ENCODE measurements at places on chromosomes 12 and 14.

GRCh38 chr12:3160081-3160480, 82.9 kb downstream of the TSPAN9 start:
- DNase-seq = no peak

- peak; percentile 36 for DNase-seq
These were observed 643 bp upstream of the TAMALIN start for GRCh38 chr12:52005903-52006703.

GRCh38 chr14:80844872-80845271, 96.7 kb downstream of the CEP128 start:
- no peak for DNase-seq

DNA sequence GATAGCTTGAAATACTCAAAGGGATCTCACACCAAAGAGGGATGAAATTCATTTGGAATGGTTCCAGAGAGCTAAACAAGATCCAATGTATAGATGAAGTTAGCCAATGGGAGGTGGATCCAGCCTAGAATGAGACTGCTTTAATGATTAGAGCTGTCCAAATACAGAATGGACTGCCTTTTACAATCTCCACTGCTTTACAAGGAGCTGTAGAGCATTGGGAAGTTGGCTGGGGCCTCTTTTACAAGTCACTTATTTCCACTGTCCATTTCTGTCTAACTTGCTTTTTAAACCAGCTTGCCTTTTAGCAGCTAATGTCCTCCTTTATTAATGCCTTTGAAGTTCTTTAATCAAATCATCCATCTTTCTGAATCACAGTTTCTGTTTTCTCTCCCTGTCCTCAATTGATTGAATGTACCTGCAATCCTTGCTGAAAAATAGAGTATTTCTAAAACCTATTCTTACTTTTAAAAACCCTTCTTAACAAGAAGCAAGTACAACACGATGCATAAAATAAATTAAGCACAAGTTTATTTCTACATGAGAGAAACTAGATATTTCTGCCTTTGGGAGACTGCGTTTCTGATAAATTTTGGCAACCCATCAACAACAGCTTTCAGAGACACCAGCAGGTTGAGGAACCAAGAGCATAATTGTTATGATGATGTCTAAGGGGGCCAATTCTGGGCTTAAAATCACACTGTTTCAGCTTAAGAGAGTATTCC, 3.4 kb upstream of the ATP2A2 start:
- DNase-seq = no peak

DNA sequence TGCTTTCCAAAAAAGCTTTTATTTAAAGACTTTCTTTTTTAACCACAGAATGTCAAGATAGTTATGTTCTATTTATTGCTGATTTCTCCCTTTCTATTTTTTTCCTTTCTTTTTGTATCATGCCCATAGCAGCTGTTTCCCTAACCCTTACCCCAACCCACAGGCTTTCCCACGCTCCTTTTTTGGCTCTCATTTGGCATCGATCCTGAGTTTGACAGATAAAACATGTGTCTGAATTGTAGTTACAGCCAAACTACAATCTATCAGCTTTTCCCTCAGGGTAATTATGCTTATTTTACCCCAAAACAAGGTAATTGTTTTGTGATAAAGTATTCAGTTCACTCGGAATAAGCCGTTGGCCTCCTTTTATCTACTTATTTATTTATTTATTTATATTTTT, 46.7 kb downstream of the PDE3A start:
- no peak for DNase-seq

- no peak for DNase-seq
These were observed 1.4 kb downstream of the CCDC177 start for GRCh38 chr14:69573205-69573830.

DNA sequence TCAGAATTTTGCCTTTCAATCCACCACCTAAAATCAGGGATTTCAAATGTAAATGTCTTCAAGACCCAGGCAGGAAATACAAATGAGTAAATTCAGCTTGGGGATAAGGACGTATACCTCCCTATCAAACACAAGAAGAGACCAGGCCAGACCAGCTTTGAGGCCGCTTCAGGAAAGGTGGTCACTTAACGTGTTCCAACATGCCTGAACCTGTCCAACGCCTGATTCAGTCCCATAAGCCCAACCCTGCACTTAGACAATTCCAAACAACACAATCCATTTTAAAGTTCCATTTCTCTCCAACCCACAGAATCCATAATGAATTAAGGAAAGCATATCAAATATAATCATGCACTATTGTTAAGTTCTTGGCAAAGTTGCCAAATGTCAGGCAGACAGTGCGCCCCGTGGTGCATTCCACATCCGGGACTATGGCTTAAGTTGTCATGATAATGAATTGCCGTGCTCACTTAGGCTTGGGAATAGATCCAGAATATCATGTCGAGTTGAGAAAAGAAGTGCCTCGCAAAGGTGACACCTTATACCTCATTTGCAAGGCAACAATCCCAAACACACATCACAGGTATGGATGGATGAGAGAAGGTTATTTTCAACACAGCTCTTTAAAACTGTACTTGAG, 35.5 kb downstream of the CCDC60 start:
- DNase-seq = no peak

GRCh38 chr12:131729254-131729955, 18.5 kb downstream of the SFSWAP start:
- DNase-seq = no peak

- DNase-seq = no peak
These were observed 3.4 kb upstream of the GLIPR1 start for GRCh38 chr12:75477137-75477536.

- DNase-seq = peak; percentile 30
These were observed 71.8 kb downstream of the NINJ2 start for GRCh38 chr12:591167-592023.

- DNase-seq = no peak
These were observed 34.1 kb downstream of the DIO3 start for GRCh38 chr14:101595349-101595748.

DNA sequence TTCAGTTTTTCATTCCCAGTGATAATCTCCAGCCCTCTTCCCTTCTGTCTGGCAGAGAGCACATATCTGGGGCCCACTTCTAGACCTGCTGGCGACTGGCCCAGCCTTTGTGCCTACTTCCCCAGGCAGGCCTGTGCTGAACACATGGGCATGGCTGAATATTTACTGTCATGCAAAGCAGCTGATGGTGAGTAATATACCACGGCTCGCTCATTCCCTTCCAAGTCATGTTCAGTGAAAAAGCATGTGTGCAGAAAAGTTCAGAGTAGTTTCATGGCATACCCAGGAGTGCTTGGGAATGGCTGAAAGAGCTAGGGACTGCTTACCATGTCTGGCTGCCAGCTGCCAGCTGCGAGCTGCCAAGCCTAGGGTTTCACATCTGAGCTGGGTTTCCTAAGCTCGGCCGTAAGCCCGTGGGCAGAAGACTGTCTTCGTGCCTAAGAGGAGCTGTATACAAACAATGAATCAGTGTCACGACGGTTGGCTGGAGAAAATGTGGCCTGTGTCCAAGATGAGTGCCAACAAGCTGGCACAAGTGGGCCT, 179.9 kb upstream of the PELI2 start:
- DNase-seq = peak; percentile 32

DNA sequence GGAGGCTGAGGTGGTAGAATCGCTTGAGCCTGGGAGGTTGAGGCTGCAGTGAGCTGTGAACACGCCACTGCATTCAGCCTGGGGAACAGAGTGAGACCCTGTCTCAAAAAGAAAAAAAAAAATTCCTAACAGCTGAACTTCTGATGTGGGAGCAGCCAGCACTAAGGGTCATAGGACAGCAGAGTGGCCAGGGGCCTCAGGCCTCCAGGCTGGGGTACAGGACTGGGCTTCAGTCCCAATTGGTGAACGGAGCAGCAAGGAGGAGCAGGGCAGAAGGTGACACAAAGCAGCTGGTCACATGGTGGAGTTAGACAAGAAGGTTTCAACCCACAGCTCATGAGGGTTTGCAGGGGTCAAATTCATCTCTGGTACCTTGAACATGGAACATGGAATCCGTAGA, 40.8 kb upstream of the NRXN3 start:
- no peak for DNase-seq

DNA sequence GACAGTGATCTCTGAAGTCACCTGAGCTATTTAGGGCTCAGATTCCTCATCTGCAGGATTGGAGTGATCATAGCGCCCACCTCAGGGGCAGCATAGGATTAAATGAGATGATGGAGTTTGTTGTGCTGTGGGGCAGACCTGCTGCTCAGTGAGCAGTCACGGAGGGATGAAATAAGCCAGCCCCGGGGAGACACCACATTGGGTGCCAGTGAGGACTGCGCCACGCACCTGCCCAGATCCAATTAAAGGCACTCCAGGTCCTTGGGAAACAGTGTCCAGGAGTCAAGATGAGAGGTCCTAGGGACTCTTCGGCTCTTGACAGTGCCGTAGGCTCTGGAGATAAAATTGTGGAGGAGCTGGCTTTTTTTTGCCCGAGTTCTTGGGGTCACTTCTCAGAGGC, 166.2 kb downstream of the ADGRD1 start:
- no peak for DNase-seq

DNA sequence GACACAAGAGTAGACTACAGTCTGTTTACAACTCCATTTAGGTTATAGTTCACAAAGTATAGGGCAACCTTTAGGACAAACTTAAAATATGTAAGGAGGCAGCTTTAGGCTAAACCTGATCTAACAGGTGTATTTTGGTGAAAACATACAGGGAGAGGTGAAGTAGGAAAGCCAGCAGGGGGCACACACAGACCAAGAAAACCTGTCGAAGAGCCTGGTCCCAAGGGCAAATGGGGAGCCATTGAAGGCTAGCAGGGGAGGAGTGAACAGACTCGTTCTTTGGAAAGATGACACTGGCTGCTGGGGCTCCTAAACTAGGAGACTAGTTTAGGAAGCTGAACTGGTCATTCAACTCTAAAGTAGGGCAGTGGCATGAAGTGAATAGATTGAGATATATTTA, 138.8 kb upstream of the WSCD2 start:
- peak; percentile 11 for DNase-seq

DNA sequence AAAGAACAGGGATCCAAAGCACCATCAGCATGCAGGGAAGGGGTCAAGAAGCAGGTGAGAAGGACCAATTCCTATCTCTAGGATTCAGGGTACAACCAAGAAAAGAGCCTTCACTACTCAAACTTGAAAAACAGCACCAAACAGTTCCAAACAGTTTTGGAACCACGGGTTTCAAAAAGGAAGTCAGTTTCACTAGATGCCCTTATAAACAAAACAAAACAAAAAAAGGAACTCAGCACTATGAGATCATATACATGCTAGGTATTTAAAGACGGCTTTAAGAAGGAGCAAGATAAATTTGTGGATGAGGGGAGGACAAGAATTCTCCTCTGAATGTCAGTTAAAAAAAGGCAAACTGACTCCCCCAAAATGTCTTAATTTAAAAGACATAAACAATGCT, 6.0 kb downstream of the INSM2 start:
- DNase-seq = no peak

DNA sequence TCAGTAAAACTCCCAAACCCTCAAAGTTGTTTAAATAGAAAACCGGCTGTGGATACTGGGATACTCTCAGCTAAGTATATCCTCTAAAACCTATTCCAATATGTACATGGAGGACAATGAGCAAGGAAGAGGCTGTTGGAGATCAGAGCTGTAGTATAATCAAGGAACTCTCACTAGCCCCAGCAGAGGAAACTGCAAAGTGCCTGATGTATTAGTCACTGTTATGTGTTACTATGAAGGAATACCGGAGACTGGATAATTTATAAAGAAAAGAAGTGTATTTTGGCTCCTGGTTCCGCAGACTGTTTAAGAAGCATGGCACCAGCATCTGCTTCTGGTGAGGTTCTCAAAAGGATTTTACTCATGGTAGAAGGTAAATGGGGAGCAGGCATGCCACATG, 65.6 kb upstream of the RPL10L start:
- no peak for DNase-seq

- DNase-seq = peak; percentile 90
These were observed 122.5 kb upstream of the MAP1LC3B2 start for GRCh38 chr12:116436561-116437249.

DNA sequence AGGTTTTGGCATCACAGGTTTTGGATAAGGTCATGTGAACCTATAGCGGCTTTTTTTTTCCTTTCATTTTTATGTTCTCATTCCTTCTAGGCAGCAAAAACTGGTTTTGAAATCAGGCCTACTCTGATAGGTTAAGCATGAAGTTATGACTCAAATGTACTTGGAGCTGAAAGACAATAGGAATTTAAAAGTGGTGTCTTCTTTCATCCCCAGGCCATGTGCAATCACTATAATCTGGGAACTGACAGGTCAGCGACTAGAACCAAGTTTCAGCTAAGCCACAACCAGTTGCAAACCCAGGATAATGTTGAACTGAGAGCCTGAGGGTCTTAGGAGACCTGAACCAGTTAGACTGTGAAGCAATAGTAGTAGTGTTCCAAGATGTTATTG, 74.3 kb downstream of the ANO6 start:
- DNase-seq = no peak

GRCh38 chr12:65886996-65887395, 62.7 kb downstream of the HMGA2 start:
- DNase-seq = no peak

DNA sequence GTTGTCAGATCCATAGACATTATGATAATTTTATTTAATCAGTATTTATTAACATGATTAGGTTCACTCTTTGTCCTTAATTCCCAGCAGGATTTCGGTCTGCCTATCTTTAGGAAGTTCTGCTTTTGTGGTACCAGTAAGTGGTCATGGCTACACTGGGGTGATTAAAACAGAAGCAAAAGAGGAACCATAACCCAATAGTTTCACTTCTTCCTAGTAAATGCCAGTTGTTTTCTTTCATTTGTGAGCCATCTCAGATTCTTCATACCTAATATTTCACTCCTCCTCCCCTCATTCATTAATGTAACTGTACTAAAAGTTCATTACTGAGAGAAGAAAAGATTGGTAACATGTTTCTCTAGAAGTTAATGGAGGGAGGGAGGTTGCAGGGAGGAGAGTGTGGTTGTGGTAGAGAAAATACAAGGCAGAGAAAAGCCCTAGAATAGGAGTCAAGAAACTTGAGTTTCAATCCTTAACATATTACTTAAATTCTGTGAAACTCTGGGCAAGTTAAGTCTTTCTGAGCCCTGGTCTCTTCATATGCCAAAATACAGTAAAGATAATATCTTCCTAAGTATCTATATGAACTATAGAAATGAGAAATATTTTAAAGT, 101.2 kb downstream of the PEBP1 start:
- no peak for DNase-seq

GRCh38 chr14:54867011-54867410, 35.6 kb downstream of the GCH1 start:
- no peak for DNase-seq

- DNase-seq = no peak
These were observed 129.2 kb downstream of the KCNA5 start for GRCh38 chr12:5172886-5173285.

- DNase-seq = peak; percentile 92
These were observed at the start of gene OAS3 for GRCh38 chr12:112937741-112938719. Gene OAS3, plus strand, starts transcription at chr12:112938474. Its CDS starts 57 bp downstream, at chr12:112938531.

DNA sequence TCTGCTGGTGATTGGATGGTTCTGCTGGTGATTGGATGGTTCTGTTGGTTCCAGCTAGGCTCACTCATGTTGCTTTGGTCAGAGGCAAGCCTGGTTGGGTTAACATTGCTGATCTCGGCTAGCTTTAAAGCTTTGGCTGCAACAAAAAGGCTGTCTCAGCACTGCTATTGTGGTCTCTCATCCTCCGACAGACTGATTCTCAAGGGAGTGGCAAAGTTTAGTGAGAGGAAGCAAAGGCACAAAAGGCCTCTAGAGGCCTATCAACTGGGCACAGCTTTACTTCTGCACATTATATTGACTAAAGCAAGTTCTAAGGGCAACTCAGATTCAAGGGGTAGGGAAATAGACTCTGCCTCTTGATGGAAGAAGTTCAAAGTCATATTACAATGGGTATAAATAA, 84.7 kb upstream of the LGR5 start:
- DNase-seq = no peak

Data from small intestine (tissue), 16 donors.